ENCODE measurements at places on chromosomes 5 and 9. TPM values are rescaled to one million over a fixed set of nuclear protein-coding genes. Genes with fewer than 3 reads are reported as not detected.

ARL14EPL gene
- 0.18 TPM for polyA plus RNA-seq

ZFP37 gene
- 0.70 TPM for polyA plus RNA-seq

WDR38 gene
- not detected for polyA plus RNA-seq

RNF180 gene
- polyA plus RNA-seq = 0.99 TPM

TRPM3 gene
- 0.10 TPM for polyA plus RNA-seq

CMYA5 gene
- polyA plus RNA-seq = 1.8 TPM

Data from adipose tissue (tissue), 3 donors.